ENCODE measurements at places on chromosomes 1 and 21.

- peak; percentile 61 for DNase-seq
Measured at GRCh38 chr21:26449161-26449560, 123.9 kb downstream of the CYYR1 start.

- DNase-seq = peak; percentile 27
Measured at GRCh38 chr1:243407284-243408018, 151.6 kb downstream of the SDCCAG8 start.

DNA sequence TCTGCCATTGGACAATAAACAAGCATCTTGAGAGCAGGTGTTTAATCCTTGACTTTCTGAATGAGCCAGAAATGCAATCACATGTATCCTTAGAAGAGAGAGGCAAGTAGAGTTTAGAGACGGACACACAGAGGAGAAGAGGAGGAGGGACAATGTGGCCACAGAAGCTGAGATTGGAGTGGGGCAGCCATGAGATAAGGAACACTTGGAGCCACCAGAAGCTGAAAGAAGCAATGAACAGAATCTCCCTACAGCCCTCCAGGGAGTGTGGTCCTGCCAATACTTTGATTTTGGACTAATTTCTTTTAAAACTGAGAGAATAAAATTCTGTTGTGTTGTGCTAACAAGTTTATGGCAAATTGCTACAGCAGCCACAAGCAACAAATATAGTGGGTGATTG, 141.0 kb downstream of the ATP6V1G3 start:
- no peak for DNase-seq

- no peak for DNase-seq
Measured at GRCh38 chr1:17086751-17087150, 32.5 kb downstream of the PADI2 start.

GRCh38 chr1:227733751-227734545, 1.2 kb downstream of the JMJD4 start:
- DNase-seq = no peak

- no peak for DNase-seq
Measured at GRCh38 chr1:61372944-61373343, 290.6 kb downstream of the NFIA start.

GRCh38 chr1:223765719-223766340, 53.5 kb downstream of the CAPN2 start:
- DNase-seq = no peak

DNA sequence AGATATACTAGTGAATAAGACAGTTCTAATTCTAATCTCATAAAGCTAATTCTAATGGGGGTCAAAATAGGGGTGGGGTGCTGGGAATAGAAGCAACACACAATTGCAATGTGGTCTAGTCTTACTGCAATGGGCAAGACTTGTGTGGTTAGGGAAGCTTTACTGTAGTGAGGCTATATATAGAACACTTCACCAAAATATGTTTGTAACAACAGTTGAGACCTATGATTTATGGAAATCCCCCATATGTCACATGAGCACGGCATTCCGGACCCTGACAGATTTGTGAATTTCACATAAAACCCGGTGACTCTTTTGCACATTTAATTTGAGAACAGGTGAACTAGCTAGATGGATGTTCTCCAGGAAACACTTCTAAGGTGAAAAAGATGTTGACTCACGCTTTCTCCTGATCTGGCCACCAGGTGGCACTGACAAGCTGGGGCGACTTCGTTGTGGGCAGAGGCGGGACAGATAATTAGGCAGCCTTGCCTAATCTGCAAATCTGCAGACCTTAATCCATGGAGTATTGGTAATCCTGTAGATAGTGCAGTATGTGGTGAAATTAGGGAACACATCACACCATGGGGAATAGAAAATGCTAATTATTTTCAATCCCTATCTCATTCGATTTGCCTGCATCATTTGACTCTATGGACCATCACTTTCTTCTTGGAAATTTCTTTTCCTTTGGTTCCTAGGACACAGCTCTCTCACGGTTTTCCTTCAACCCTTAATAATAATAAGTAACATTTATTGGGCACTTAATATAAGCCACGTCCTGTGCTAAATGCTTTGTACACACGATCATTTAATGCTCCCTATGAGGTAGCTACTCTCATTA, 37.7 kb downstream of the KIAA0040 start:
- no peak for DNase-seq

- DNase-seq = no peak
Measured at GRCh38 chr1:171805395-171806115, 24.1 kb downstream of the METTL13 start.

DNA sequence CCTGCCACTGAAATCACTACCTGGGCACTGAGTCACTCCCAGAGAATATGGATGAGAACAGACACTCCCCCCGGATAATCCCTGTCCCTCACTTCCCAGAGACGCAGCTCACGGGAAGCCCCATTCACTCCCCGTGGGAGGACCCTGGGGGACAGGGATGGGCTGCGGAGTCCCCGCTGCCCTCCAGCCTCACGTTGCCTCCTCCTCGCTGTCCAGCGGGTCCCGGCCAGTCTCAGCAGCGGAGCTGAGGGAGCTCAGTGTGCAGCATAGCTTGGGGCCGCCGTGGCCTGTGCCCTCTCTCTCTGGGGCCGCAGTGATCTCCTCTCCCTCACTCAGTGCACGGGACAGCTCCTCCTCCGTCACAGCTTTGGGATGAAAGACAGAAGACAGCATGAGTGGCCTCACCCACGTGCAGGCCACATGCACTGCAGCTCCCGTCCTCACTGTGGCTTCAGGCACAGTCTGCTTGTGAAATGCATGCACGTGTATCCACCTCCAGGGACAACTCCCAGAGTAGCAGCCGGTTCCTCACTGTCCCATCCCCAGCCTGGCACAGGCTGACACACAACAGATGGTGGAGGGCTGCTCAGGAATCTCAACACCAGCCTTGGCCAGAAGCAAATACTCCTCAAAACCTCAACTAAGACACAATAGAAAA, 7.4 kb downstream of the CFAP410 start:
- DNase-seq = no peak

GRCh38 chr1:41500378-41500777, 15.9 kb upstream of the EDN2 start:
- DNase-seq = no peak

GRCh38 chr1:198121056-198121826, 35.6 kb upstream of the NEK7 start:
- peak; percentile 80 for DNase-seq

GRCh38 chr21:43603233-43603626, 56.1 kb downstream of the HSF2BP start:
- DNase-seq = no peak

DNA sequence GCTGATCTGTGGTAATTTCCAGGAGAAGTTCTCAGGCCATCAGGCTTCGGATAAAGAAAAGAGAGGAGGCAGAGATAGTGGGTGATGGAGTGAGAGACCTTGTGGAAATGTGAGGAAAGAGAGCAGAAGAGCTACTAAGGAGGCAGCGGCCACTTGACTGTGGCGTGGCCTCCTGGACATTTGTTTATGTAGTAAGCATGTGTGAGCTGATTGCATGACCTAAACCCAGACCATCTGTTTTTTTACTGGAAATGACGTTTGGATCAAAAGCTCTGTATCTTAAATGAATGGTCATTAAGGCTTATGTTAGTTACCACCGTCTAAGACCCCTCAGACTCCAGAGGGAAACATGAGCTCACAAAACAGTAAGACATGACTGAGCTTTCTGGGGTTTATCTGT, 13.6 kb downstream of the ATP1B1 start:
- DNase-seq = no peak

GRCh38 chr1:180934563-180934962, 21.9 kb downstream of the KIAA1614 start:
- DNase-seq = no peak

- DNase-seq = no peak
Measured at GRCh38 chr1:181318858-181319235, 164.5 kb upstream of the CACNA1E start.

DNA sequence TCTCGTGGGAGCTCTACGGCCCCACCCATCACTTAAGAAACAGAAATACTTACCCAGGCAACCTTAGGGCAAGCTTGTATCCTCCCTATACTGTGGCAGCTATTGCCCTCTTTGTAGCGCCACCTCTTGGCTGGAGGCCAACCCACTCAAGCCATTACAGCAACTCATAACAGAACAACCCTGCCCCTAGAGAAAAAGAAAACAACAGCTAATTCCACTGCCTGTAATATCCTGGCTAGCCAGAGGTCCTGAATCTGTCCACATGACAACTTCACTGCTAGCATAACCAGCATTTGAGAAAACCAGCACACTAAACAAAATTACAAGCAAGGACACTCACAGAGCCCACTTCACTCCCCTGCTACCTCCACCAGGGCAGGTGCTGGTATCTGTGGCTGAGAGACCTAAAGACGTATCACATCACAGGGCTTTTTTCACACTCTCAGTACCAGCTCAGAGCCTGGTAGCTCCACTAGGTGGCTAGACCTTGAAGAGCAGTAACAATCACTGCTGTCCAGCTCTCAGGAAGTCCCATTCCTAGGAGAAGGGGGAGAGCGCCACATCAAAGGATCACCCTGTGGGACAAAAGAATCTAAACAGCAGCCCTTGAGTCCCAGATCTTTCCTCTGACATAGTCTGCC, 14.5 kb upstream of the MX1 start:
- no peak for DNase-seq

DNA sequence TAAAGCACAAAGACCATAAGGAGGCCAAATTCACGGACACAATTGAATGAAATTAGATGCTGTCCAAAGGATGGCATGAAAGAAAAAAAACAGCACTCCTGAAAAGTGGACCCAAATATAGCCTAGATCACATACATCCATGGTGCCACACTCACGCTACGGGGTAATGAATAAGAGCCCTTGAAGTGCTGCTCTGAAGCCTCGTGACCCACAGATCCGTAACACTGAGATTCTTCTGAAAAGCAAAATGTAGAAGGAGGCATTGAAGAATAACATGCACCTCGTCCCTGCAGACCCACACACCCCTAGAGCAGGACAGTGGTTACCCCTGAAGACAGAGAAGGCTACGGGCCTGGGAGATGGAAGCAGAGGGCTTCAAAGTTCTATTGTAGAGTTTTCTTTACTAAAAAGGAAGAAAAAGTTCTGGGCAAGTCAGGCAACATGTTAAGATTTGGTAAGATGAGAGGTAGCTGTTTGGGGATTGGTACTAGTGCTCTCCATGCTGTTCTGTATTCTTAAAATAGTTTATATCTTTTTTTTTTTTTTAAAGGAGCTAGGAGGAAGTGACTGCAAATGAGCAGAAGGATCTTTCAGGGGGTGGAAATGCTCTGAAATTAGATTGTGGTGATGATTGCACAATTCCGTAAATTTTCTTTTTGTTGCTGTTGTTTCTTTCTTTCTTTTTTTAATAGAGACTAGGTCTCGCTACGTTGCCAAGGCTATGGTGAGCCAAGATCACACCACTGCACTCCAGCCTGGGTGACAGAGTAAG, 4.1 kb upstream of the ITGB2 start:
- peak; percentile 46 for DNase-seq

DNA sequence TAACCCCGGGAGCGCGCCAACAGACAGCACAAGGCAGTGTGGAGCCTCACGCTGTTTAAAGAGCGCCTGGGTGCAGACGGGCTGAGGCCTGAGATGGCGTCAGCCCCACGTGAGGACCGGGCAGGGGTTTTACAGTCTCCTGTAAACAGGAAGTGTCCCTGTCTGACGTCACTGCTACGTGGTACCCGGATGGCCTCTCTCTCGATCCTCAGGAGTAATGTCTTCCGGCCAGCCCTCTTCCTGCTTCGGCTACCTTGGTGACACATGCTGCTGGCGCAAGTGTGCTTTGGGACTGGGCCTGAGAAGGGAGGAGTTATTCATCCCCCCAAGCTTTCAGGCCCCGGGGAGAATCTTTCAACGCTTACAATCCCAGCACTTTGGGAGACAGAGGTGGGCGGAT, 41.2 kb downstream of the CNST start:
- no peak for DNase-seq

DNA sequence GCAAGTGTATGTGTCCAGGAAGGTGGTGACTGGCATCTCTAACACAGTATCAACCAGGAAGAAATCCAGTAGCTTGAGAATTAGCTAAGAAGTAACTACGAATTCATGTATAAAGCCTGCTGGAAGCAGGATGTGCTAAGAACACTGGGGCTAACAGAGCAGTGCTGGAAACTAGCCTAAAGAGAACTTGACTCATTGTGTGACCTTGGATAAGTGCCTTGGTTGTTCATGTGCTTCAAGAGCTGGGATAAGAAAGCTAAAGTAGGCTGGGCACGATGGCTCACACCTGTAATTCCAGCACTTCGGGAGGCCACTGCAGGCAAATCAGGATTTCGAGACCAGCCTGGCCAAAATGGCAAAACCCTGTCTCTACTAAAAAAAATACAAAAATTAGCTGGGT, 186.9 kb downstream of the RRAGC start:
- DNase-seq = no peak

- DNase-seq = no peak
Measured at GRCh38 chr21:33039536-33039935, 13.8 kb downstream of the OLIG2 start.

DNA sequence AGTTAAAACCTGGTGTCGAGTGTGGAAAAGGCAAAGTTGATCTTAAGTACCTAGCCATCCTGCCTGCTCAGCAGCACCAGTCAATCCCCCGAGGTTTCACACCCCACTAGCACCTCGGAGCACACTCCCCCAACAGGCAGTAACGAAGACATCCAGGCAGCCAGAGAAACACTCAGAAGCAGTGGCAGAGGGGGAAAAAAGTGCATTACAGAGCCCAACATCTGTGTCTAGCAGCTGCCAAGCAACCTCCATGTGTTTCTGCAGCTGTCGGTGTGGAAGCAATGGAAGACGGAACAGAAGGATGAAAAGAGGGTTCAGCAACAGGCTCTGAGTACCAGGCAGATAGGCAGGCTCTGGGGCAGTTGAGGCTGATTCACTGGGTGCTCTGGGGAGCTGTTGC, 73.4 kb upstream of the PROX1 start:
- no peak for DNase-seq

GRCh38 chr1:68433395-68433794, 16.4 kb downstream of the RPE65 start:
- no peak for DNase-seq

DNA sequence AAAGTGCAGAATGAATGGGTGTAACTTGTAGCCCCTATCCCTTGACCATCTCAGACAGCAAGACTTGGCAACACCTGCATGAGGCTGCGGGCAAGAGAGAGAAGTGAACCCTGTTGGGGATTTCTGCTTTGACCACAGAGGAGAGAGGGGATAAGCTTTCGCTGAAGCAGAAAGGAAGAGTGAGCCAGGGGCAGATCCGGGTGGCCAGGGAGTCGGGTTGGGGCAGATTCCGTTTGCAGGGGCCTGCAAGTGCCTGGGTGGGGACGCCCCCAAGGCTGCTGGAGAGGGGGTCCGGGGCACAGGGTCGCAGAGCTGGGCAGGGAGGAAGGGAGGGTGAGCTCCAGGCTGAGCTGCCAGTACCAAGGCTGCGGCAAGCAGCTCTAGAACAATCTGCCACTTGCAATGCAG, 25.3 kb upstream of the PIK3CD start:
- DNase-seq = no peak

GRCh38 chr1:36268981-36269380, 37.2 kb upstream of the SH3D21 start:
- DNase-seq = no peak

DNA sequence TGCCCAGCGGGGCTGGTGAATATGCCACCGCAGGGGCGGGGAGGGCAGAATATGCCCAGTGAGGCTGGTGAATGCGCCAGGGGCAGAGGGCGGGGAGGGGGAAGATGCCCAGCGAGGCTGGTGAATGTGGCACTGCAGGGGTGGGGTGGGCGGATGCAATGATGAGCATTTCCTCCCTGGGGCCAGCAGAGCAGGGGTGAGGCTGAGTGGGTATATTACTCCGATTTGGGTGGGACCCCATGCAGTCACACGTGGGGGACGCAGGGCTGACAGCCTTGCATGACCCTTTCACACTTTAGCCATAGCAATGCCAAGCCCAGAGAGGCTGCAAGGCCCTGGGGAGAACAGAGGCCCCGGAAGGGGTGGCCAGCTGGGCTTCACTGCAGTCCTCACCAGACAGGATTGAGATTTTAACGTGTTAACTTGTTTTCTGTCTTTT, 9.3 kb upstream of the SLX9 start:
- DNase-seq = no peak

Data from stromal cell of bone marrow (primary cell).